ENCODE measurements at places on chromosomes 5 and 9.
A peak's percentile ranks its signal among the peaks of the same experiment; 100 is the strongest.

GRCh38 chr9:108784998-108785397 is 70.8 kb downstream of the ACTL7B start:
- DNase-seq: peak; percentile 79

GRCh38 chr9:108278341-108278740 is 577.4 kb downstream of the ACTL7B start:
- DNase-seq: no peak

DNA sequence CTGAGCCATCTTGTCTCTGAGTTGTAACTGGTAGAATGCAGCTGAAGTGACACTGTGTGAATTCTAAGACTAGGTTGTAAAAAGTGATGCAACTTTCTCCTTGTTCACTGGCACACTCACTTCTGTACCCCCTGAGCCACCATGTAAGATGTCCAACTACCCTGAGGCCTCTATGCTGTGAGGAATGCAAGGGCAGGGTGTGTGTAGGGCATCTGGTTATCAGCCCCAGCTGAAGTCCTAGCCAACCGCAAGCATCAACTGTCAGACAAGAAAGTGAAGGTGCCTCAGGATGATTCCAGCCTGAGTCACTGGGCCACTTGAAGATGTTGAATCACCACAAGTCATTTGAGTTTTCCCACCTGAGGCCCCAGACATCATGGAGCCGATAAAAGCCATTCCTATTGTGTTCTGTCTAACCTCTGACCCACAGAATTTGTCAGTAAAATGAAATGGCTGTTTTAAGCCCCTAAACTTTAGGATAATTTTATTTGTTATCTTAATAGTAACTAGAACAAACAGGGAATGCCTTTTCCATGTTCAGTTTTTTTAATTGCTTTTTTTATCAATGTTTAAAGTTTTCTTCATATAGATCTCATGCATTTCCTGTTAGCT is 18.7 kb upstream of the RHOBTB3 start:
- DNase-seq: peak; percentile 93

DNA sequence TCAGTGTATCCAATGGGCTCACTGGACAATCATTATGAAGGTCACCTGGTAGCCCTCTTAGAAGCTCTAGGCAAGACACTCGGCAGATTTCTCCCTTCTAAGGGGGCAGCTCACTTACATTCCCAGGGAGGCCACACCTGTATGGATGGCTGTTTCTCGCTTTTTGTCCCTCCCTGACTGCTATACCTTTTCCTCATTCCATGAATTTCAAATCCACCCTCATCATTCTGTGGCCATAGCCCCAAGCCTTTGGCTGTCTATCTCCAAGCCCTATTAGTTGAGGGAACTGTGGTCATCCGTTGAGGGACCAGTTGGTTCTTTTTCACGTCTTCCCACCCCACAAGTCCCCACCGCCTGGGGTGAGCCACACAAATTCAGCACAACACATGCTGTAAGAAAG is 85.0 kb upstream of the RARS1 start:
- no peak for DNase-seq

- DNase-seq: no peak
These were observed 20.1 kb upstream of the SLC25A48 start for GRCh38 chr5:135814316-135814715.

GRCh38 chr5:31378838-31379237 is 153.1 kb downstream of the DROSHA start:
- peak; percentile 89 for DNase-seq

- DNase-seq: no peak
These were observed 18.9 kb downstream of the ZNF169 start for GRCh38 chr9:94277885-94278536.

GRCh38 chr5:177304392-177305119 is 957 bp downstream of the PRELID1 start:
- DNase-seq: no peak

GRCh38 chr5:88480801-88481499 is 212.3 kb upstream of the TMEM161B start:
- no peak for DNase-seq
